Stimulated activated CD8-positive, alpha-beta memory T cell treated with anti-CD3 and anti-CD28 coated beads, Interleukin-15, amount 100 ng/mL, for 24 hours (primary cell): ENCODE measurements at places on chromosomes 1 and 21.

DNA sequence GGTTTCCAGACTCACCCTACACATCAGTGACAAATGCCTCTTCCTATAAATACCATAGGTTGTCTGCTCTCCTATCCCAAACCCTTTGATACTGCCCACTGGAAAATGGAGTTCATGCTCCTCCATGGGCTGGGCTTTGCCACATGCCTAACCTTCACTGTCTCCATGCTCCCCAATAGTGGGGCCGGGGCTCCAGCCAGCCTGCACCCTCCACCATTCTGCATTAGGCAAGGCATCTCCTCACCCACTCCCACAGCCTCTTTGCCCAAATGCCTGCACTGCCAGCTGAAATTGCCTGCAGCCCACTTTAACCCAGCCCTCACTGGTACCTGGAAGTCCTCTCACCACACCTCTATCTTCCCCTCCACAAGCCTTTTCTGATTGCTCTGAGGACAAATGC lies 18.2 kb upstream of the MPZL1 start:
- DNase-seq, result no peak

DNA sequence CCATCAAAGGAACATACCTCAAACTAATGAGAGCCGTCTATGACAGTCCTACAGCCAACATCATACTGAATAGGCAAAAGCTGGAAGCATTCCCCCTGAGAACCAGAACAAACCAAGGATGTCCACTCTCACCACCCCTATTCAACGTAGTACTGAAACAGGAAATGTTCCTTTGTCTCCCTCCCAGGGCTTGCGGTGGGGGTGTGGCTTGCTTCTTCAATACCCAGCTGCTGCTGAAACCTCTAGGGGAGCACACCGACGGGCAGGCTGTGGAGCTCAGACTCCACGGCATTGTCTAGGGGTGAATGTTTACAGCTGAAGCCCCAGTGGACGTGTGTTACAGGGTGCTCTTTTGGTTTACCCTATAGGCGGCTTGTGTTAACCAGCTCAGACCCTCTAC lies 30.5 kb upstream of the B3GALT2 start:
- no peak for DNase-seq

DNA sequence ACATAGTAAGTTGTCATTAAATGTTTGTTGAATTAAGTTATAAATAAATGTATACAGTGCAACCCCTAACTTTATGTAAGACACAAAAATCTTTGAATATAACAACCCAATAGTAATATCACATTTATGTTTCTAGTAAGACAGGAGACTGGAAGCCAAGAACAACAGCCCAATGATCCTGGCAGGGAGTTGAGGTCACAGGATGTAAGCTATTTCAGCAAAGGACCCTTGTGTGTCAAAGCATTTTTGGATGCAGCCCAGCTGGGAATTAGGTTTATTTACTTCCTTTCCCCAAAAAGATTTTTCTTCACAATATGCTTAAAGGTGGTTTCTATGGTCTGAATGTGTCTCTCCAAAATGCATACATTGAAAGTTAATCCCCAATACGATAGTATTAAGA lies 34.0 kb upstream of the ABCA4 start:
- no peak for DNase-seq

GRCh38 chr1:186689907-186690306 lies 9.7 kb upstream of the PTGS2 start:
- no peak for DNase-seq

- no peak for DNase-seq
Observed at GRCh38 chr1:175317309-175317708, 124.7 kb upstream of the KIAA0040 start.

DNA sequence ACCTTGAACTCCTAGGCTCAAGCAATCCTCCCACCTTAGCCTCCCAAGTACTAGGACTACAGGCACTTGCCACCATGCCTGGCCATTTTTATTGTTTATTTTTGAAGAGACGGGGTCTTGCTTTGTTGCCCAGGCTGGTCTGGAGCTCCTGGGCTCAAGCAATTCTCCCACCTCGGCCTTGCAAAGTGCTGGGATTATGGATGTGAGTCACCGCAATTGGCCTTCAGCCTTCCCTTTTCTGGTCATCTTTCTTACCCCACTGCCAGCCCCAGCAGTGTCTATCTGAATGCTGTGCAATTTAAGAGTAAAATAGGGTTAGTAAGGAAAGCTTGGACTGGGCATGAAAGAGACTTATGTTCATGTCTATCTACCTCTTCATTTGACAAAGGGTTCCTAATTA lies 6.1 kb upstream of the KLF17 start:
- no peak for DNase-seq

DNA sequence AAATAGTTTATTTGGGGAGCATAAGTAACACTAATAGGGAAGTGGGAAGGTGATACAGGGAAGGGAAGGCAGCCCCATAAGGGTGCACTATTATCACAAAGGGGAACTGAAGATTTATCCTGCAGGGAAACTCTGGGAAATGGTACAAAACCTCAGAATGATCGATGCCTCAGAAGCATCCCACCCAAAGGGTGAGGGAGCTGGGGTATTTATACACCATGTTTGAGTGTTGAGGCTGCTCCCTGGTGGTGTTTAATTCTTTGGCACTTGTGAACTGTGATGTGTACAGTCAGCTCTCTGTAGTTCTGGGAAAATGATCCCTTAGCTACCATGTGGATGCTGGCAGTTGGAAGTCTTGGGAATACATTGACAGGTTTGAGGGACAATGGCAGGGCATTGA lies 5.1 kb upstream of the TRIM62 start:
- DNase-seq, result no peak

DNA sequence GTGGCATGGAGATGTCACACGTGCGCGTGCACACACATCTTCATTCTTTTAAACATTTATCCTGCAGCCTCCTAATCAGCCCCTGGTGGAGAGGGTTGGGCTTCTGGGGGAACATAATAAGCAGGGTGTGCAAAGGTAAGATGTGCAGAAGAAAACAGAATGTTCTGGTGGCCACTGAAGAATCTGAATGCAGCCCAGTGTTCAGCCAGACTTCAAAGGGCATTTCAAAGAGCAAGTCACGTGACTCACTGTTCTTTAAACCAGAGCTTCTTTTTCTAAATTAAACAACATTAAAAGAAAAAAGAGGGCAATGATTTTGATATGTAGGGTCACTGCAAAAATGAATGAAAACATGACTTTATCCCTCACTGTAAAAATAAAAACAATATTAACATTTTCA lies 89.8 kb downstream of the ABCA4 start:
- DNase-seq, result no peak

DNA sequence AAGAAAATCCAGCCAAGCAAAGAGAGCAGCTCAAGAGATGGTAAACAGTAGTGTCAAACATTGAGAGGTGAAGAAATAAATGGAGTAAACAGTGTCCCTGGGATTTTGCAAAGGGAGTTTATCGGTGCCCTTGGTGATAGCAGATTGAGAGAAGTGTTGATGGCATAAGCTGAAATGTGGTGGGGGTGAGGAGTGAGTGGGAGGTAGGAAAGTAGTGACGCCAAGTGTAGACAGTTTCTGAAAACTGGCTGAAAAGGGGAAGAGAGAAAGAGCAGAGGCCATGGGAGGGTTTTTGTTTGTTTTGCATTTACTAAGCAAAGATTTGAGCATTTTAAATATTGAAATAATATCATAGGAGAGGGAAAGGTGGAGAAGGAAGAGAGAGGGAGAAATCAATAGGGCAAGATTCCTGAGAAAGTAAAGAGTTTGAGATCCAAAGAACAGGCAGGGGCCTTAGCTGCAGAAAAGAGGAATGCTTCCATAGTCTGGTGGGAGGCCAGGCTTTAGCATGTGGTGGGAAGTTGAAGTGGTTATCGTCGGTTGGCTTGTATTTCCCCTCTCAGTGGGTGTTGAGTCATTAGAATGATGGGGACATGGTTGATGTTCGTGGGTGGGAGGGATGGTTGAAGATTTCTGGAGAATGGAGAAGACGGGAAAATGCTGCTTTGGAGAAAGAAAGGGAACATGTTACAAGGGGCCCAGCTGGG lies 26.8 kb upstream of the RASAL2 start:
- no peak for DNase-seq

GRCh38 chr1:158819461-158820443 lies 11.4 kb upstream of the MNDA start:
- no peak for DNase-seq

DNA sequence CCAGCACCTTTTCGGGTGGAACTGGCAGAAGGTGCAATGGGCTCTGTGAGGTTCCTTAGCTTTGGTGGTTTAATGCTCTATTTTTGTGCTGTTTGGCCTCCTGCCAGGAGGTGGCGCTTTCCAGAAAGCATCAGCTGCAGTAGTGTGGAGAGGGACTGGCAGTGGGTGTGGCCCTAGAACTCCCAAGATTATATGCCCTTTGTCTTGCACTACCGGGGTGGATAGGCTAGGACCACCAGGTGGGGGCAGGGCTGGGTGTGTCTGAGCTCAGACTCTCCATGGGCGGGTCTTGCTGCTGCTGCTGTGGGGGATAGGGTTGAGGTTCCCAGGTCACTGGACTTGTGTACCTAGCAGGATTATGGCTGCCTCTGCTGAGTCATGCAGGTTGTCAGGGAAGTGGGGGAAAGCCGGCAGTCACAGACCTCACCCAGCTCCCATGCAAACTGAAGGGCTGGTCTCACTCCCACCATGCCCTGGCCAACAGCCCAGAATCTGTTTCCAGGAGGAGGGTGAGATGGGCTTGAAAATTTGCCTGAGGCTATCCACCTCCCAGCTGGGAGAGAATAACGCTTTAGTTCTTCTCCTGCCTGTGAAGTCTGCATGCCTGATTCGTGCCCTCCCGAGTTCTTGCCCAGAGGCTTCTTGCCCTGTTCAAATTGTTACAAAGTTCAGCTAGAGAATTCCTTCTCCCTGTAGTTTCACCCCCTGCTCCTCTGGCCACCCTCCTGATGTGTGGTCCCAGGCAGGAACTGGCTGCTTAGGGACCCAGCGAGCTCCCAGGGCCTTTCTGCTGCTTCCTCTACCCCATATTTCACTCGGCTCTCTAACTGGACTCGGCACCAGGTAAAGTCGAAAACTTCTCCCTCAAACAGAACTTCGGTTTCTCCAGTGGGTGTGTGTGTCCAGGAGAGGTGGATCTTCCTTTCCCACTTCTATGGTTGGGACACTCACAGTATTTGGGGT lies 76.5 kb upstream of the BTG3 start:
- peak; percentile 16 for DNase-seq

DNA sequence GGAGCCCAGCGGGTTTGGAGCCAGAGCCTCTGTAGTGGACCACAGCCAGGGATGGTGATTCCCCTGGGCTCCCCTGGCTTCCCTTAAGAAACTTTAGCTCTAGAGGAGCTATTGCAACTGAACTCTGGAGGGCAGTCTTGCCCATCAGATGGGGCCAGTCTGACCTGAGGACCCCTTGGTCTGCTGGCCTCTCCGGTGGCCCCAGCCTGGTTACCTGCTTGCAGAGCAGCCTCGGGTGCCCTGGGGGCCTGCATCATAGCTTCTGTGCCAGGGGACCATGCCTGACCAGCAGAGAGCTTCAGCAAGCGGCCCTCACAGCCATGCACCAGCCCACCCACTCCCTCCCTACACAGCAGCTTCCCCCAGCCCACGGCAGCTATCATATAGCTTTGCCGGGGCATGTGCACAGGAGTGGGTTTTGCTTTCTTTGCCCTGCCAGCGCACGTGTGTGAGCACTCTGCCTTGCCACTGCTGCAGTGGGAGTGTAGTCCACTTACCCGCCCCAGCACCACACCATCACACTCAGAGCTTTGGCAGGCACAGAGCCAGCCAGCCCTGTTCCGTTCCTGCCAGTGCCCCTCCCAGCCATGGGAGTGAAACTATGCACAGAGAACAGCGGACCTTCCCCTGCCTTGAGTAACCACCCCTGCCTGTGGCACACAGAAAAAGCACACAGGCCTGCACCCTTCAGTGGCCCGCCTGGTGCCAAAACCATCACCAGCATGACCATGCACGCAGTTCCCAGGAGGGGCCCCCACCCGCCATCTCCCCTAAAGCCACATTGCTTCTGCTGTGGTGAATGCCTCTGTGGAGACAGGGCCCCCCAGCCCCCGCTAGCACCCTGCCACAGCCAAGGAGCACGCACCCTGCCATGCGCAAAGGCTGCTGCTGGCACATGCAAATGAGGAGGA lies 442.9 kb upstream of the NEGR1 start:
- DNase-seq, result no peak

- no peak for DNase-seq
Observed at GRCh38 chr1:112620377-112620695, 704 bp downstream of the CAPZA1 start.

- DNase-seq, result no peak
Observed at GRCh38 chr1:36562181-36562685, 79.5 kb upstream of the CSF3R start.
